T-helper 2 cell treated with Interferon-gamma antibody and Interleukin-4, amounts not matched to agents 100 ng/mL and 5 ng/mL, for 36 hours (primary cell): ENCODE measurements at places on chromosomes 5 and 9. TPM values are rescaled to one million over a fixed set of nuclear protein-coding genes. Genes with fewer than 3 reads are reported as not detected.

Gene PCDHA9
- not detected in 2 replicates for total RNA-seq

Gene TMEM252
- total RNA-seq = not detected in 2 replicates

Gene SH2D3C
- total RNA-seq = 57.6 and 58.4 TPM in 2 replicates

Gene PHYHD1
- 1.2 and 1.9 TPM in 2 replicates for total RNA-seq

Gene C9orf50
- total RNA-seq = not detected in 2 replicates

Gene LCN15
- total RNA-seq = not detected in 2 replicates

Gene AGXT2
- total RNA-seq = not detected in 2 replicates

Gene PCDHB15
- not detected in 2 replicates for total RNA-seq

Gene SUSD1
- 27.7 and 29.8 TPM in 2 replicates for total RNA-seq
